SK-MEL-5 (cell line): ENCODE measurements at places on chromosomes 16 and 17.
A peak's percentile ranks its signal among the peaks of the same experiment; 100 is the strongest.

DNA sequence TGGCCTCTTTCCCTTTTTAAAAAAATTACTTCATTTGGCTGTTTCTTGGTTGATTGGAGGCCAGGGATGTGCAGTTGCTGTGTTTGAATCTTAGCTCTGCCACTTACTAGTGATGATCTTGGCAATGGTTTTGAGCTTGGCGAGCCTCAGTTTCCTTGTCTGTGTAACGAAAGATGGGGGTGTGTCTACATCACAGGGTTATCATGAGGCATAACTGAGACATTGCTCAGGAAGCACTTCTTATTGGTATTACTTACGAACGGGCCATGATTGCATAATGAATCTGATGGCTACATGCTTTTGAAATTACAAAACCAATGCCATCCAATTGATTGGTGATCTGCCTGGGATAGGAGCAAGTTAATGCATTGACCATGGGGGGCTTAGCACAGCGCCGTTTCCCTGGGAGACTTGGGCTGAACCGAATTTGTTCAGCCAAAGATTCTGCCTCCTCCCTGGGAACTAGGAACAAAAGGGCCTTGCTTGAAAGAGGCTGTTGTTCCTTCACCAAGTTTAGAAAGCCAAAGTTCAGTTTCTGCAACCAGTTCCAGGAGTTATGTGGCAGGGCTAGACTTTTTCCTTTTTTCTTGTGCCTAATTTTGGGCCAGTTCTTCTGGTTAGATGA, 21.9 kb downstream of the CMIP start:
- peak; percentile 15 for DNase-seq

- DNase-seq, result no peak
These were observed 66.7 kb downstream of the SREBF1 start for GRCh38 chr17:17769869-17770631.

DNA sequence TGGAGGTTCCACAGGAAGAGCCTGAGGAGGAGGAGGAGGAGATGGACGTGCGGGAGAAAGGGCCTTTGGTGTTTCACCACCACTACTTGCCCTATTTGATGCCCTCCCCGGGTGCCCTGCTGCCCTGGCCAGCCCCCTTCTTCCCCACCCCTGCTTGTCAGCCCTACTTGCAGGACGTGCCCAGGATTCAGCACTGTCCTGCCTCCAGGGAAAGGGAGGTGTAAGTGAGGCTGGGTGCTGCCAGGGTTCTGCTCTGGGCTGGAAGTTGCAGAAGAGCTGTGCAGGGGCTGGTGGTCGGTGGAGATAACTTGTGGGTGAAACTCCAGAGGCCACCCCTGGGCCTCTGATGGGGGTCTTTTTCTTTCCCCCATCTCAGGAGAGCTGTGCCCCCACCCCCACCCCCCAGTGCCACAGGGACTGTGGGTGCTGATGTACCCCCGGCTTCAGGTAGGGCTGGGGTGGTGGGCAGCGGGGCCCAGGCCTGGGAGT, 3.0 kb downstream of the PRR29 start:
- DNase-seq, result no peak

GRCh38 chr17:10756619-10757018, 26.8 kb upstream of the TMEM220 start:
- DNase-seq, result no peak

DNA sequence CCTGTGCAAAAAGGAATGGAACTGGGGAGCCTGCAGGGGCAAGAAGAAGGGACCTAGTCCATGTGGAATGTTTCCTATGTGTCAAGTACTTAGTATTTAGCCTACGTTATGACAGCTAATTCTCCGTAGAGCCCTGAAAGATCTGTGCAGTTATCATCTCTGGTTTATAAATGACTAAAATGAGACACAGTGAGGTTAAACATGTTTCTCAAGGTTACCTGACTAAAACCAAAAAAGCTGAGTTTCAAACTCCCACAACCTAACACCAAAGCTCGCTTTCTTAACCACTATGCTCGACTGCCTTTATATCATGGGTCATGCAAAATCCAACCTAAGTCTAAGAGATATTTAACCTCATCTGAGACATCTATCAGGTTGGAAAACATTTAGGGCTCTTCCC, 53.3 kb upstream of the CCL2 start:
- DNase-seq, result no peak

DNA sequence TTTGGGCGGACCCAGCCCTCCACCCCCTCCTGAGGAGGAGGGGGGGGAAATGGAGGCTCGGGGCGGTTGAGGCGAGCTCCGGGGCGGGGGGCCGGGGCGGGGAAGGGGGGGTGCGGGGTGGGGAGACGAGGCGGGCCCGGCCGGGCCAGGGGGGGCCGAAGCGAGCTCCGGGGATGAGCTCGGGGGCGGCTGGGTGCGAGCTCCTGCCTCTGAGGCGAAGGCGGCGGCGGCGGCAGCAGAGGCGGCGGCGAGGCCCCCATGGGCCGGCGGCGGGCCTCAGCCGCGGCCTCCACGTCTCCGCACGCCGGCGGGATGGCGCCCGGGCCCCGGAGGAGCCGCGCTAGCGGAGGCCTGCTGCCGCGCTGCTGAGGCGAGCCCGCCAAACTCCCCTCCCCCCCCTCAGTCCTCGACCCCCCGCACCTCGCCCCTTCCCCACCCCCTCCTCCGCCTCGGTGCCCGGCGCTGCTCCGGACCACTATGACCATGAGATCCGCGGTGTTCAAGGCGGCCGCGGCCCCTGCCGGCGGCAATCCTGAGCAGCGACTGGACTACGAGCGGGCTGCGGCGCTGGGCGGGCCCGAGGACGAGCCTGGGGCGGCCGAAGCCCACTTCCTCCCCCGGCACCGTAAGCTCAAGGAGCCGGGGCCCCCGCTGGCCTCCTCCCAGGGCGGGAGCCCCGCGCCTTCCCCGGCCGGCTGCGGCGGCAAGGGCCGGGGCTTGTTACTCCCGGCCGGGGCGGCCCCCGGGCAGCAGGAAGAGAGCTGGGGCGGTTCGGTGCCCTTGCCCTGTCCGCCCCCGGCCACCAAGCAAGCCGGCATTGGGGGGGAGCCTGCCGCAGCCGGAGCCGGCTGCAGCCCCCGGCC, 596 bp downstream of the MSL1 start:
- no peak for DNase-seq

GRCh38 chr17:13581925-13582324, 19.8 kb downstream of the HS3ST3A1 start:
- no peak for DNase-seq

GRCh38 chr16:14041164-14041563, 30.0 kb upstream of the MRTFB start:
- peak; percentile 42 for DNase-seq

GRCh38 chr17:10059684-10060211, 138.7 kb downstream of the GAS7 start:
- DNase-seq, result no peak

- DNase-seq, result no peak
These were observed 51.7 kb downstream of the ZNF778 start for GRCh38 chr16:89268987-89269735.

DNA sequence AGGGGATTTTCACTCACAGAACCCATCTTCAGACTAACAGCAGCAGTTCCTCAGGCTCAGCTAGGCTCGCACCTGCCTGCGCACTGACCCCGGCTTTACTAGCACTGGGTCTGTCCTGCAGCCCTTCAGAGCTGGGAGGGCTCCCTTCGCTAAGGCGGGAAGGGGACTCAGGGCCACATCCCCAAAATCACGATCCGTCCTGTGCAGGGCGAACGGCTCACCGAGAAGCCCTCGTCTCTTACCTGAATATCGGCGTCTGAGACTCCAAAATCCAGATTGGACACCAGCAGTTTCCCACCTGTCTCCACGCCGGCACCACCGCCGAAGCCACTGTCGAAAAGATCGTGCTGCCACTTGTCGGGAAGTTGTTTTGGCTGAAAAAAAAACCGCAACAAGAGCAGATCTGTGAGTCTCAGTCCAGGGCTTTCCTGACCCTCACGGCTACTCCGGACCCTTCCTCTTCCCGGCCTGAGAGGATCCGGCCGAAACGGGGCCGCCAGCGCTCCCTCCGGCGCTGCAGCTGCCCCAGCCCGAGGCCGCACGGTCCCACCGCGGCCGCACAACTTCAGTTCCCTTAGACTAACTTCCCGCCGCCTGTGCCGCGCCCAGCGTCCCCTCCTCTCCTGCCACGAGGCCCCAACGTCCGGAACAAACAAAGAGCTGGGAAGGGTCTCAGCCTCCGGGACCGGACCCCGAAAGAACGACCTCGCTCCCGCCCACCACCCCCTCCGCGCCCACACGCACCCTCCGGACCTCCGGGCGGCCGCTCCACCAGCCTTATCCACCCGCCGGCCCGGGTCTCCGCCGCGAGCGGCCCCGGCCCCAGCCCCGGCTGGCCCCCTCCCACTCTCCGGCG, 711 bp downstream of the ALYREF start:
- DNase-seq, result no peak

DNA sequence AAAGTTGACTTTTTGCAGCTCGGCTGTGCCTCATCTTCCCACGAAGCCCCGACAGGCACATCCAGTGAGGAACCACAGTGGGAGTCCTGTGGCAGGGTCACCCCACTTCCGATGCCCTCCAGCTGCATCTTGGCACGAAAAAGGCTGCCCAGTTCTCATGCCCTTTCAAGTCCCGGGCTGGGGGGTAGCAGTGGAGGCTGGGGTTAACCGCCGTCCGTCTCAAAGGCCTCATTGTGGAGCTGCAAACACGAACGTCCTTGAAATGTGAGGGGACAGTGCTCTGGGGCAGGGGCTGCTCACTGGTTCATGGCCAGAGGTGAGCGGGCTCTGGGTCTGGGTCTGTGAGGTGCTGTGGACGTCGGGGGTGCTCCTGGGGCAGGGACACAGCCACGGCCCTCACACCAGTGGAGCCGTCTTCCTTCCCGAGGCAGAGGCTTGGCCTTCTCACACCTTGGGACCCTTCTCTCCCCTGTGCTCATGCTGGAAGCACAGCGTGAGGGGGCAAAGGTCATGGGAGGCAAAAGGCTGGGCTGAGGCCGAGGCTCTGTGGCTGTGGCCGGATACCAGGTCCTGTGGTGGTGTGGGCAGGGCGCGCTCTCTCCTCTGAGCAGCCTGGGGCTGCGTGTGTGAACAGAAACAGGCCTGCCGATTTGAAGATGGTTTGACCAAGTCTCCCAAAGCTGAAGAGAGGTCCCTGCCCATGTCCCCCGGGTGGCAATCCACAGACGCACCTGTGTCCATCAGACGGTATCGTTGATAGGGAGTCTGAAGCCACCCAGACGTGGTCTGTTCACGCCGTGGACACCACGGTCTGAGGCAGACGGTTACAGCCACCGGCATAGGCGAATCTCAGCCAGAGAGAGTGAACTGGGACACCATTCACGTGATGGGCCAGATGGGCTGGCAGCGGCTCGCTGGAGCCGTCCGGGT, 3.1 kb upstream of the MC1R start:
- peak; percentile 41 for DNase-seq

DNA sequence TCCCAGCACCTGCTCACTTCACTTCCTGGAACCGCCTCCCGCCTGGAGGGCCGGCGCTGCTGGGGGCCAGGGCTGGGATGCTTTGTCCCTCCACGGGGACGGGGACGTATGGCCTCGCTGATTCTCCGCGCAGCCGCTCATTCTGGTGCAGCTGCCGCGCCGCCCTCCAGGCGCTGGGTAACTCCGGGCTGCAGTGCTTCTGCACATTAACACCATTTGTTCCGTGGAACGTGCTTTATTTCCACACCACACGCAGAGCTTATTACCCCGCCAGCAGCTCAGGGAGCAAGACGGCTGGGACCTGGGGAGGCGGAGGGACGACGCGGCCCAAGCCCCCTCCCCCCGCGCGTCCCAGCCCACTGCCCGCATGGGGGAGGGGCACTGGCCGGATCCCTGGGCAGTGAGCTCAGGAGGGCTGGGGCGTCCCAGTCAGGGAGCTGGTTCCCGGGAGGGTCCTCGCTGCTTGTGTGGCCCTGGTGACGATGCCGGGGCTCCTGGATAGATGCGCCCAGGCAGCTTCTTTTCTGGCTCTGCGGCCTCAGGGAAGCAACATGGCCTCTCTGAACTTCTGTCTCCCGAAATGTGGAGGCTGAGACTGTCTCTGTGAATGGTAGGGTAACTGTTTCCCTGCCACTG, 45.4 kb upstream of the ACSF3 start:
- DNase-seq, result no peak

DNA sequence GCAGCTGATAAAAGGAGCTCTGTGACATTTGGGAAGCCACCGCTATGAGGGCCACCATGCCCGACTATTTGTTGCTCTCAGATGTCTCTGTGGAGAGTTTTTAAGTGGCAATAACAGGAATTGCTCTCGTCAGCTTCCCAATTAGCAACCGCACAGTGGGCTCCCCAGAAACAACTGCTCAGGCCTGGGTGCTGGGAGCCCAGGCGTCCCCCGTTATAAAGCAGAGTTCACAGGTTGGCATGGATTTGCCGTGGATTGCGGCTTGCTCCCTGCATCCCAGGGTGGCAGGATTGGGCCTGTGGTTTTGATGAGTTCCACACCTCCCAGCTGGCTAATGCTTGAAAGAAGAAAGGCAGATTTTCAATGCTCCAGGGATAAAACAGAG, 289.9 kb downstream of the CPPED1 start:
- DNase-seq, result no peak

DNA sequence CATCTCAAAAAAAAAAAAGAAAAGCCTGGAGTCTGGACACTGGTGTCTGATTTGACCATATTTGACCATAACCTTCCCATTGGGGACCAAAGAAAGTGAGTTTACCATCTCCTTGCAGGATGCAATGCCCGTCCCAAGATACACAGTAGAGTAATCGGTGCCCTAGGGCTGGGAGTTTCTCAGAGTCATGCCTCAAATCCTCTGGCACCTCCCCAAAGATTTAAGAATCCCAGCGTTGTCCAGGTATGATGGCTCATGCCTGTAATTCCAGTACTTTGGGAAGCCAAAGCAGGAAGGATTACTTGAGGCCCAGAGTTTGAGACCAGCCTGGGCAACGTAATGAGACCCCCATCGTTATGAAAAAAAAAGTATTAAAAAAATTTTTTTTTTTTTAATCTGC, 5.0 kb downstream of the PITPNM3 start:
- no peak for DNase-seq

DNA sequence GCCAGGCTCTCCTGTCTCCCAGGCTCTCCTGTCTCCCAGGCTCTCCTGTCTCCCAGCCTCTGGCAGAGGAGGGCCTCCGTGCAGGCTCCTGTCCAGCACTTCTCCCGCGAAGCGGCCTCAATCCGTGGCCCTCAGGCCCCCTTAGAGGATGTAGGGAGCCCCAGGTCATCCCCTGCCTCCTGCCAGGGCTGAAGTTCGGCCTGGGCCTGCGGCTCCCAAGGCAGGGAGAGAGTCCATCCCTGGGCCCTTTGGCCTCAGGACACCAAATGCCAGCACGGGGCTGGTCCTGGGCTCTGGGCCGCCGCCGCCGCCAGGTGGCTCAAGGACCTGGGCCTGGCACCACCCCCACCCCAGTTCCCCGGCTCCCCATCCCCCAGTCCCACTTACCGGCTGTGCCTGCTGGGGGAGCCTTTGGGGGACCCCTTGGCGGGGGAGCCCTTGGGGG, 370 bp downstream of the EVPL start:
- no peak for DNase-seq

DNA sequence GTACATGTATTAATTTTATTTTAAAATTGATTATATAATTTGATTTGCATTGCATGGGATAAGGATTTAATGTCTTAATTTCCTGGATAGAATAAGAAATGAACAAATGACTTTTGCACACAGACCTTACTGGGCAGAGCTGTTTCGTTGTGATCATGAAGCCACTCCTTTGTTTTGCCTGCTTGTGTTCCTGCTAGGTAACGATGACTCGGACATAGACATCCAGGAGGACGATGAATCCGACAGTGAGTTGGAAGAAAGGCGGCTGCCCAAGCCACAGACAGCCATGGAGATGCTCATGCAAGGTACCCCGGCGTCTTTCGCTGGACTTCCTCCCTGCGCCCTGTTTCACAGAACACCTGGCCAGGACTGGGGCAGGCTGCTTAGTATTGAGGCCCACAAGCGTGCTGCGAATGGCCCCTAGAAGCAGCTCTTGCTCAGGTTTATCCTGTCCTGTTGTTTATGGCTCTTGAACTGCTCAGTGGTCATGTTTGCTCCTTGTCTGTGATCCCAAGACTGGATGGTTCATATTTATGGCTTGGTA, 29.6 kb downstream of the CLUAP1 start:
- no peak for DNase-seq
